Dorsolateral prefrontal cortex (tissue), 122 donors: ENCODE measurements at places on chromosomes 5 and 9. TPM values are rescaled to one million over a fixed set of nuclear protein-coding genes. Genes with fewer than 3 reads are reported as not detected.

The ADAMTSL1 gene
- 5.4 TPM for total RNA-seq

The PCDHGA12 gene
- 24.3 TPM for total RNA-seq

The PCDHGA7 gene
- 8.5 TPM for total RNA-seq

The SLC1A3 gene
- 502 TPM for total RNA-seq

The HTR1A gene
- 14.5 TPM for total RNA-seq

The SCGB3A2 gene
- not detected for total RNA-seq

The TAF11L10 gene
- not detected for total RNA-seq

The GNAQ gene
- total RNA-seq = 138 TPM

The CSF1R gene
- 17.5 TPM for total RNA-seq

The ARSK gene
- 7.9 TPM for total RNA-seq

The STING1 gene
- total RNA-seq = 15.4 TPM

The ADCY2 gene
- total RNA-seq = 211 TPM

The PTGDS gene
- total RNA-seq = 2,489 TPM

The PCDHGB6 gene
- total RNA-seq = 12.1 TPM

The ECSCR gene
- total RNA-seq = 7.2 TPM

The C5orf34 gene
- total RNA-seq = 3.2 TPM

The RFESD gene
- total RNA-seq = 5.1 TPM

The MAST4 gene
- total RNA-seq = 65.6 TPM

The PLCXD3 gene
- total RNA-seq = 22.9 TPM

The WDR38 gene
- not detected for total RNA-seq

The BTNL3 gene
- total RNA-seq = not detected

The HTR4 gene
- total RNA-seq = 7.3 TPM

The FAXDC2 gene
- 69.7 TPM for total RNA-seq

The FAM221B gene
- not detected for total RNA-seq

The OR1N1 gene
- total RNA-seq = not detected

The PAPPA gene
- 0.53 TPM for total RNA-seq

The VCAN gene
- 43.8 TPM for total RNA-seq

The TAS2R1 gene
- total RNA-seq = not detected

The CTSL gene
- 94.1 TPM for total RNA-seq

The SLC38A9 gene
- total RNA-seq = 23.6 TPM

The SPAG8 gene
- 10.0 TPM for total RNA-seq

The GPBP1 gene
- total RNA-seq = 111 TPM

The GCNT1 gene
- 3.8 TPM for total RNA-seq

The ECM2 gene
- 3.8 TPM for total RNA-seq

The TMEM252 gene
- total RNA-seq = not detected

The SPATA31A3 gene
- total RNA-seq = not detected

The PLAC8L1 gene
- total RNA-seq = 3.9 TPM

The GCNT4 gene
- 6.0 TPM for total RNA-seq

The TRIM7 gene
- 5.2 TPM for total RNA-seq

The OR1J2 gene
- not detected for total RNA-seq

The PAEP gene
- not detected for total RNA-seq

The IL7R gene
- 0.75 TPM for total RNA-seq

The GADD45G gene
- total RNA-seq = 11.0 TPM

The ADGRD2 gene
- total RNA-seq = not detected

The CYLC2 gene
- total RNA-seq = not detected
